ENCODE measurements at places on chromosomes 2 and 18. TPM values are rescaled to one million over a fixed set of nuclear protein-coding genes. Genes with fewer than 3 reads are reported as not detected.
A peak's percentile ranks its signal among the peaks of the same experiment; 100 is the strongest.

GRCh38 chr2:238231251-238231793 is 8.5 kb downstream of the HES6 start:
- no peak for DNase-seq

GRCh38 chr2:129699781-129700573 is 279.5 kb upstream of the RAB6C start:
- DNase-seq = no peak

- no peak for DNase-seq
Measured at GRCh38 chr18:75249672-75250470, 39.3 kb downstream of the TSHZ1 start.

DNA sequence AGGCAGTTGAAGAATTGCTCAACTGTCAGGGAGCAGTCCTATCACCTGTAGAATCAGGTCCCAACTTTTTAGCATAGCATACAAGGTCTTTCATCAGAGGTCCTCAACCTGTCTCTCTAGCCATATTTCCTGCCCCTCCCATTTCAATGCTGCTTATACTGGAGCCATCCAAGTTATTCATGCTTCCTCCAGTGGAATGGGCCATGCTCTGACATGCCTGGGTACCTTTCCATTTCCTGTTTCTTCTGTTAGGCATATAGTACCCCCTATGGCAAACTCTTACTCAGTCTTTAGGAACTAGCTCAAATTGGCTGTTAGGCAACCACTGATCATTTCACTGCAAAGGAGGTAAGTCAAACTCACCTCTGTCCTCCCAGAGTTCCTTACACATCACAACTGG is 51.0 kb upstream of the ABCA12 start:
- DNase-seq = no peak

GRCh38 chr2:239943571-239943970 is 81.6 kb downstream of the NDUFA10 start:
- DNase-seq = no peak

GRCh38 chr2:74091391-74091790 is 56.3 kb downstream of the BOLA3 start:
- DNase-seq = no peak

- no peak for DNase-seq
Measured at GRCh38 chr2:191661097-191661924, 16.6 kb upstream of the NABP1 start.

- DNase-seq = peak; percentile 17
Measured at GRCh38 chr2:236940916-236941520, 144.7 kb upstream of the COPS8 start.

DNA sequence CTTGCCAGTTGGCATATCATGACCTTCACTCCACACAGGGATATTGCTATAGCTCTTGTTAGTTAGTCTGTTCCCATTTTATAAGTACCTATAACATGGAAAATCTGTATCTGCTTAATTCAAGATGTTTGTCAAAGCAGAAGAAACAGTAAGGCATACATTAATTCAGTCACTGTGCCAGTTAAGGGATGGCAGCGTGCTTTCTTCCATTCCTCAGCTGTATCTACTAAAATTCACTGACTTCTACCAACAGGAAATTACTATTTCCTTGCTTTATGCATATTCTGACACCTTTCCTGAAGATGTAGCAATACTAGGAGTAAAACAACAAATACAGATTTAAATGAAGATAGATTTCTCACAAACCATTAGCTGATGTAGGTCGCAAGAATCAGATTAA is 59.9 kb downstream of the RNF152 start:
- no peak for DNase-seq

GRCh38 chr2:6924101-6924923 is 7.1 kb downstream of the RNF144A start:
- DNase-seq = no peak

DNA sequence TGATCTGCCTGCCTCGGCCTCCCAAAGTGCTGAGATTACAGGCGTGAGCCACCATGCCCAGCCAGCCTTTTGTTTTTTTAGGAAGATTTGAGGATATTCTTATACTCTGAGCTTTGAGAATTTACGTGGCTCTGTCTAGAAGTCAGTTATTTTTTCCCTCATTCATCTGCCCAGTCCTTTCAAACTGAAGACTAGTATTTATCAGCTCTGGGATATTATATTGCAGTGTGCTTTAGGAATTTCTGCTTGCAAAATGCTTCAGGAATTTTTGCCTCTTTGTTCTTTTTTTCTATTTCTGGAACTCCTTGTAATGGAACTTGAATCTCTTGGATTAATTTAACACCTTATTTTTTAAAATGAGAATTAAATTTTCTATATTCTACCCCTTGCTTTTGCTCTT is 22.6 kb downstream of the ACSL3 start:
- no peak for DNase-seq

DNA sequence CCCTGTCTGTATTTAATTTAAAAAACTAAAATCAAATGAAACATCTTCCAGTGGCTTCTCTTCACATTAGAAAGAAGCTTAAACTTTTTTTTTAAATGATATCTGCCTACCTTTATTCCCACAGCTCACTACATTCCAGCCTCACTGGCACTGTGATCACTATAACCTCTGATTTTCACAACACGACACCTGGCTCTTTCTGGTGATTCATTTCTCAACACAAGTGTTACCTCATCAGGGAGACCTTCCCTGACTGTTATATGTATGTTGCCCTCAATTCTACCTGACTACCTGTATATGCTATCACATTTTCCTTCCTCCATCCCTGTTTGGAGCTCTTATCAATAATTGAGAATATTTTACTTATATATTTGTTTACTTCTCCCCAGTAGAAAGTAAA is 76.6 kb downstream of the BAZ2B start:
- DNase-seq = no peak

- DNase-seq = no peak
Measured at GRCh38 chr18:8303151-8303755, 306.0 kb upstream of the RAB12 start.

GRCh38 chr2:151922845-151923666 is 94.8 kb upstream of the ARL5A start:
- DNase-seq = no peak

Gene POTEE
- total RNA-seq = 0.05 TPM

Gene BARD1
- total RNA-seq = 48.6 TPM

Gene DAW1
- total RNA-seq = 0.16 TPM

Gene AOX1
- 19.5 TPM for total RNA-seq
